Small intestine (tissue), 16 donors: ENCODE measurements at places on chromosomes 7 and 10.

GRCh38 chr10:121525251-121526134 lies 72.8 kb downstream of the FGFR2 start:
- DNase-seq = peak; percentile 42

DNA sequence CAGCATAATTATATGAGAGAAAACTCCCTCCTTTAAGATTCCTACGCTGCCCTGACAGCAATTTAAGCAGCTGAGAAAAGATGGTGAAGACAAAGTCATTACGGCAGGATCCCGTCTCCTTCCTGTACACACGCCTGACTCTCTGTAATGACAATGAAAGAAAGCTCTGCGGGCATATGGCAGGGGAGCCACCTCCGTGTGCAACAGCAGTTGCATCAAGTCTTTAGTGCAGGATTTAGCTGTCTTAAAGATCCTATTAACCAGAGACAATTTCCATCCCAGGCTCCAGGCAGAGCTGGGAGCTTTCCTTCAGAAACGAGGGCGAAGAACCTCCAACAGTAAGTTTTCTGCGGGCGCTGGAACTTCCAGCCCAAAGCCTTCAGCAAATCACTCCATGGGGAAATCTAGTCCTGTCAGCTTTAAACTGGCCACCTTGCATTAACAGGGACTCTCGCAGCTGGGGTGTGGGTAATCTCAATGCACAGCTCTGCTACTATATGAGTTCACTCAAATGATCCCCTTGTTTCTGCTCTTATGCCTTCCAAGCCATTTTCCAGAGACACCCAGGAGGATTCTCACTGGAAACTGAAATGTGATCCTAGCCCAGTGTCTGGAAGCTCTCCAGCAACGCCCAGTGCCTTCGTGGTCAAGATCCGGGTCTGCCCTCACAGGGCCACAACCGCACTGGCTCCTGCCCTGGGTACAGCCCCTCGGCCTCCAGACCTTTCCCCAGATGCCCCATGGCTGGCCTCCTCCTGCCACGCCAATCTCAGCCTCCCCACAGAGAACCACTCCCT lies 74.9 kb downstream of the CTBP2 start:
- no peak for DNase-seq

GRCh38 chr7:47833211-47833610 lies 115.1 kb downstream of the PKD1L1 start:
- DNase-seq = no peak

DNA sequence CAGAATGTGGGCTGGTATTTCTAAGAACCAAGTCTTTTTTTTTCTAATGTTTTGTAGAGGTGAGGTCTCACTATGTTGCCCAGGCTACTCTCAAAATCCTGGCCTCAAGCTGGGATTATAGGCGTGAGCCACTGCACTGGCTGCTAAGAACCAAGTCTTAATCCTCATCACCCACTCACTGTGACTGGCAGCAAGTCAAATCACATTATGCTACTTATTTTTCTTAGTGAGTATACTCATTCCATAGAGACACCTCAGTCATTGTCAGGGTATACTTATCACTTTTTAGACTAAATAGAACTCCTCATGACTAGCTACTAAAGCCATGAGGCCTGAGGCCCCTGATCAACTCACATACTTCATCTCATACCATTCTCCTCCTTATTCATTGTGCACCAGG lies 116.1 kb downstream of the STRA8 start:
- no peak for DNase-seq

DNA sequence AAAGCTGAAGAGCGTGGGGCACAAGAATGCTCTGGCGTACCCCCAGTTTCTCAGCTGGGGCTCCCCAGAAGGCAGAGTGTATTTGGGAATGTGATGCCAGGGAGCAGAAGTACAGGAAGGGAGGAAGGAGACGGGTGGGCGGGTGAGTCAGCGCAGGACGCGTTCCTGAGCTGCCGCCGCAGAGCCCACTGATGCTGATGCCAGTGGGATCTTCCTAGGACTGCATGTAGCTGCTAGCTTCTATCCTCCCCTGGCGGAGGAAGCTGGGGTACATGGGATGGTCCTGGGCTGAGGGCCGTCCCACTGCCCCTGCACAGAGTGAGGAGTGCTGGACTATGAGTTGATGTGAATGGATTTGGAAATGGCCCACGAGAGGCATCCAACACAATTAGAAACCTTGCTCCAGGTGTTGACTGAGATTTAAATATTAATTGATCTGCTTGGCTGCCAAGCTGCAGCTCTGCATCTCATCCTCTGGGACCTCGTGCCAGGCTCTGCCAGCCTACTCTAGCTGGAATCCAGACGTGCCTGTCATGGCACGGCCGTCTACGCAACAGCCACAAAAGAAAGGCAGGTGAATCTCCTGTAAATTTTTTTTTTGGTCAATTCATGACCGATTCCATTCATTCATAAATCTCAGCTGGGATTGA lies 66.2 kb upstream of the RHEB start:
- no peak for DNase-seq

- no peak for DNase-seq
Measured at GRCh38 chr7:158997471-158997870, 141.1 kb downstream of the DYNC2I1 start.

DNA sequence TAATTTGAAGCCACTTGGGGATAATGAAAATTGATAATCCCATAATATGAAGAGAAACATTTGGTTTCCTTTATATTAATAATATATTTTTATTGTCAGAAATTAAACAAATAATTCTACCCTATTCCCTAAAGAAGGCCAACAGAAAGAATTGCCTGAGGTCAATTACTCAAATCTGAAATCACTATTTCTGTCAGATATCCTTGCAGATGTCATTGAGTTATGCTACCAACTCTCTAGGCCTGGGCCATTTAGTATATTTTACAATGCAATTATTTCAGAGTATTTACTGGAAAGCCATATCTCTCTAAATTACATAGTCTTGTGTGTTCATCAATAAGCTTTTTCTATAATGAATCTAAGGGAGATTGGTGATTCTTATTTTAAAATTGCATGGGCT lies 498.1 kb downstream of the KIF20B start:
- no peak for DNase-seq

- DNase-seq = no peak
Measured at GRCh38 chr7:16735020-16735419, 18.5 kb upstream of the TSPAN13 start.

DNA sequence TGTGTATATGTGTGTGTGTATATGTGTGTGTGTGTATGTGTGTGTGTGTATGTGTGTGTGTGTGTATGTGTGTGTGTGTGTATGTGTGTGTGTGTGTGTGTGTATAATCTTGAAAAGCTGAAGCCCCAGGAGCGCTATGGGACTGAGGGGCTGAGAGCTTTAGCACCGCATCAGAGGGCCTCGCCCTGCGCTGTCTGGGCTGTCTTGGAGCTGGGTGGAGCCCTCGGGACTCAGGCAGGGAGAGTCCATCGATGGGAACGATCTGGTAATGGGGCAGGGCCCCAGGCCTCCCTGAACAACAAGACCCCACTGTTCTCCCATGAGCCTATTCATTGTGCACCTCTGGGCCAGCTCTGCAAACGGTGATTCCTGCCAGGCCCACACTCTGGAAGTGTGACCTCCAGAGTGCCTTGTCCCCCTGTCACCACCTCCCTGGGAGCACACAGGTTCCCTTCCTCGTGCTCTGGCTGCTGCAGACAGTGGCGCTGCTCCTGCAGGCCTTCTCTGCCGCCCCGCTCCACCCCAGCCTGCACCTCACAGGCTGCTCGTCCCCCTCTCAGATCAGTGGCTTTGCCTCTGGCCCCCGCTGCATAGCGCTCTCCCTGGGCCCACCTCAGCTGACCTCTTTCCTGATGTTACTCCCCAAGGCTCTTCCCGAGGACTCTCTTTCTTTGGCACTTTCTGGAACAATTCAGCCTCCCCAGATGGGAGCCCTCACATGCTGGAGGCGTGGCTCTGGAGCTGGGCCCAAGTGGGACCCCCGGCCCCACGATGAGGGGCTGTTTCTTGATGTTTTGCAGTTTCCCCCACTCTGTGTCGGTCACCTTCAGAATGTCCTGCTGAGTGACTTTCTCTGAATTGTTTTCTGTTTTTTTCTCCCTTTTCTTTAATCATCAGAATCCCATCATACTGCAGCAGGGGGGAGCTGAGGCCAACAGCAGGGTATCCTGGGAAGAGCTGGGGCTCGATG lies 542.2 kb upstream of the FOXK1 start:
- no peak for DNase-seq

GRCh38 chr10:45147000-45147399 lies 146.3 kb downstream of the ZNF22 start:
- DNase-seq = no peak

- no peak for DNase-seq
Measured at GRCh38 chr7:144650439-144650838, 185.4 kb downstream of the TPK1 start.

DNA sequence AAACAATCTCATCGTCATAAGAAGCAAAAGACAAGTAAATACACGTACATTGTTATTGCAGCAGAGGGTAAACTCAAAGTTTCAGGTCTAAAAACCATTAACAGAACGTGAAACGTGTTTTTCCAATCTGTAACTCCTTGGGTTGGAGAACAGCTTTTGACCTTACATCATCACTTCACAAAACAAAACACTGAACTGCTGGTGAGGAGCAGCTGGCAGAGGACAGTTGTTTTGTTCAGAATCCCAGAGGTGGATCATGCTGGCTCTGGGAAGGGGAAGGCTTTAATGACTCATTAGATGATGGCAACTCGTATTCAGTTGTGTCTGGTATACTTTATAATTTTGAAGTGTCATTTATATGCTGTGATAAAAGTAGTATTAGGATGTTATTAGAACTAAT lies 923.0 kb upstream of the CELF2 start:
- no peak for DNase-seq

- DNase-seq = no peak
Measured at GRCh38 chr7:125423458-125424155, 494.0 kb upstream of the POT1 start.

- DNase-seq = no peak
Measured at GRCh38 chr10:29926693-29927048, 132.7 kb downstream of the JCAD start.

DNA sequence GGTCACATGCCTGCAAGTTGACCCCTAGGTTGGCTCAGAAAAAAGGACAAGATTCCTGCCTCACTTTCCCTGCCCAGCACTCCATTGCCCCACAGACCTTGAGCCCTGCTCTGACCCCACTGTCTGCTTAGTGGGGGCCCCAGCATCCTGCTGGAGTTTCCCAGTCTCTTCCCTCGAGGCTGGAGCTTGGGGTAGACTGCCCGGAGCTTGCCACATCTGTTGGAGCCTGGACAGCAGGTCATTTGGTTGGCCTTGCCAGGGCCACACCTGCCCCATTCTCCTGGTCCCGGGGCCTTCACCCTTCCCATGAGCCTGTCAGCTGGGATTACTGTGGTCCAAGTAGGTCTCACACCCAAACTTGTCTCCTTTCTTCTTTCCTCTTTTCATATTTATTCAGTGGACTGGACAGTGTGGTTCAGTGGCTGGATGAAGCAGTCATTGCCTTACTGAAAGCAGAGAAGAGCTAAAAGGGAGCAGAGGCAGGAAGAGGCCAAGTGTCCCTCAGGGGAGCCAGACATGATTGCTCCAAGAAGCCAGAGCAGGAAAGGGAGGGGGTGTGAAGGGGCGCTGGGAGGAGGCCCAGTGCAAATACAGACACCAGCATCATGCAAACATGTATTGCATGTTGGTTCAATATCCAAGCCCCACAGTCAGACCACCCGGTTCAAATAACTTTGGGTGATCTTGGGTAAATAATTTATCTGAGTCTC lies 56.2 kb upstream of the CACUL1 start:
- DNase-seq = no peak

GRCh38 chr7:66356277-66356721 lies 151.2 kb downstream of the TPST1 start:
- peak; percentile 76 for DNase-seq

DNA sequence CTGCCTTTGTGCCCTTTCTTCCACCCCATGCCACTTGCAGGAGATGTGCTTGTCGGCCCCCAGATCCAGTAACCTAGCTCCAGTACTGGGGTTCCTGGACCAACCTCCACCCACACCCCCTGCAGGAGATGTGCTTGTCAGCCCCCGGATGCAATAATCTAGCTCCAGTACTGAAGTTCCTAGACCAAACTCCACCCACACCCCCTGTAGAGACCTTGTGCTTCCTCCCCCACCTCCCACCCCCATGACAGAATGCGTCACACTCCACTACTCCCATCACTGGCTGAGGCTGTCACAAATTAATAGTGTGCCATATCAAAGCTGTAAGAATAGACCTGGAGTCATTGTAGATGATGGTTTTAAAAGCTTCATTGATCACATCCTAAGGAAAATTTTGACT lies 185.0 kb downstream of the BICC1 start:
- DNase-seq = no peak

DNA sequence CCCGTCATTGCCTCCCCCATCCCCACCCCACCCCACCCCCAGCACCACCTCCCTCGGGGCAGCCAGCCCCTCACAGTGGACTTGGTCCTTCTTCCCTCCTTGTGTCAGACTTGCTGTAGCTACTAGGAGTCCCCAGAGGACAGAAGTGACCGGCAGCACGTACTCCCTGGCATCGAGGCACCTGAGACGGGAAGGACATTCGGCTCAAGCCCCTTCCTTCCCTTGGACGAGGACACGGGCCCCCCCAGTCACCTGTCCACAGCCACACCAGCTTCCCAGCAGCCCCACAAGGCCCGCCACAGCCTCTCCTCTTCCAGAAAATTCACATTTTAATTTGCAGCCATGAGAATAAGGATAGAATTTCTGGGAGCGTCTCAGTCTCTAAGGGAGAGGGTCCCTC lies 267.8 kb upstream of the SHH start:
- no peak for DNase-seq

DNA sequence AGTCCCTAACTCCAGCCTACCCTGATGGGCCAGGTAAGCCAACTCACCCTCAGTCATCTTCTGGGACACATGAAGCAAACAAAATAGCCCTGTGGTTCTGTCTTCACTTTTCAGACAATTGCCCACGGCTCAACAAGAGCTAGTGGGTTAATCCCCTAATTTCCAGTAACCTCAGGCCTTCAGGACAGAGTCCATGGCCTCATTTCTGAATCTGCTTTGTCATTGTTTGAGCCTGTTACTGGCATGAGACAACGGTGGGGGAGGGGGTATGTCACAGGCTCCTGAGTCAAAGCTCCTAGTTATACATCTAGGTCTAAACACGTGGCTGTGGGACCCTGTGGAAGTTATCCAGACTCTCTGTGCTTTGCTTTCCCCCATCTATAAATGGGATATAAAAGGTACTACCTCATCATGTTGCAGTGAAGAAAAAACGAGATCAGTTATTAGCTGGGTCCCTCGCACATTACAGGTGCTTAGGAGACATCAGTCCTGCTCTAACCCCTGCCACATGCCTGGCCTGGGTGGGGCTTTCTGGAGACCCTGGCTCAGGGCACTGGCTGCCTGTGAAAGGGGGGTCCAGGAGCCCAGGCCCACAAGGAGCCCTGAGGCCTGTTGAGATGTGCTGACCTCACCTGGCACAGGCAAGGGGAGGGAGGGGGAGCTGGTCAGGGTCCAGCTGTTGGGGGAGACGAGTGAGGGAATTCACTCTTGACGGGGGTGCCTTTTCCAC lies 16.5 kb downstream of the MAT1A start:
- DNase-seq = peak; percentile 16
